Stimulated activated CD8-positive, alpha-beta memory T cell treated with anti-CD3 and anti-CD28 coated beads, Interleukin-12 subunit alpha, Interleukin-12 subunit beta, amount 100 ng/mL, for 1 hour (primary cell): ENCODE measurements at places on chromosomes 3 and 15.

- DNase-seq, result no peak
Observed at GRCh38 chr15:40702077-40702476, 7.1 kb downstream of the RAD51 start.

DNA sequence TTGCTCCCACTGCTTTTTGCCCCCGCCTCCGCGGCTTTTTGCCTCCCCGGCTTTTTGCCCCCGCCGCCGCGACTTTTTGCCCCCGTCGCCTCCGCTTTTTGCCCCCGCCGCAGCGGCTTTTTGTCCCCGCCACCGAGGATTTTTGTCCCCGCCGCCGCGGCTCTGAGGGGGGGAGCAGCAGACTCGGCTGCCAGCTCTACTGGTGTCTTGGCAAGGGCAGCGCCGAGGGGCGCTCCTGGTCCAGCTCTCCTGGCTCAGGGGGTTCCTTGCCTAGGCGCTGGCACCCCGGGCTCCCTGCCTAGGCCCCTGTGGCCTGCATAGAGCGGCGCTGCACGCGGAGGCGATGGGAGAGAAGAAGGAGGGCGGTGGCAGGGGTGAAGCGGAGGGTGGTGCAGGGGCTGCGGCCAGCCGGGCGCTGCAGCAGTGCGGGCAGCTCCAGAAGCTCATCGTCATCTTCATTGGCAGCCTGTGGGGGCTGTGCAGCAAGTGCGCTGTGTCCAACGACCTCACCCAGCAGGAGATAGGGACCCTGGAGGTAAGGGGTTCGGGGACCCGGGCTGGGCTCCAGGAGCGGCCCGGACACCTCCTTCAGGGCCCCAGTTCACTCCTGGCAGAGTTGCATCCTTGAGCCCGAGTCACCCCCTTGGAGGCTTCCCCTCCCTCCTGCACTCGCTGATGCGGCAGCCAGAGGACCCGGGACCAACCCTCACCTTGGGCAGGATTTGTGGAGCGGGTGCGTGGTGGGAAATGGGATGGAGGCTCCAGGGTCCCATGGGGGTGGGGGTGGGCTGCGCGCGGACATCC is 642.4 kb downstream of the GOLGA6L6 start:
- DNase-seq, result no peak

DNA sequence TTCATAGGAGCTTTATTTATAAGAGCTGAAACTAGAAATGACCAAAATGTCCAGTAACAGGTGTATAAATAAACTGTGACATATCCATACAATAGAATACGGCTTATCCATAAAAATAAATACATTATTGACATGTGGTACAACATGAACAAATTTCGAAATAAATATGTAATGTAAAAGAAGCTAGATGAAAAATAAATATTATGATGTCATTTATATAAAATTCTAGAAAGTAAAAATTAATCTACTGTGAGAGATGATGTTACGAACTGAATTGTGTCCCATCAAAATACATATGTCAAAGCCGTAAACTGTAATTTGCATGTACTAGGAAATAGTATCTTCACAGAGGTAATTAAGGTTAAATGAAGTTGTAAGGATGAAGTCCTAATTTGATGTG is 1104.9 kb downstream of the NSUN3 start:
- DNase-seq, result no peak

GRCh38 chr15:31256378-31257265 is 70.0 kb upstream of the KLF13 start:
- DNase-seq, result no peak

GRCh38 chr3:129625072-129625874 is 18.8 kb upstream of the PLXND1 start:
- no peak for DNase-seq

- DNase-seq, result no peak
Observed at GRCh38 chr3:108091498-108092250, 843 bp upstream of the CD47 start.

GRCh38 chr15:90957791-90958190 is 3.1 kb downstream of the RCCD1 start:
- DNase-seq, result no peak

DNA sequence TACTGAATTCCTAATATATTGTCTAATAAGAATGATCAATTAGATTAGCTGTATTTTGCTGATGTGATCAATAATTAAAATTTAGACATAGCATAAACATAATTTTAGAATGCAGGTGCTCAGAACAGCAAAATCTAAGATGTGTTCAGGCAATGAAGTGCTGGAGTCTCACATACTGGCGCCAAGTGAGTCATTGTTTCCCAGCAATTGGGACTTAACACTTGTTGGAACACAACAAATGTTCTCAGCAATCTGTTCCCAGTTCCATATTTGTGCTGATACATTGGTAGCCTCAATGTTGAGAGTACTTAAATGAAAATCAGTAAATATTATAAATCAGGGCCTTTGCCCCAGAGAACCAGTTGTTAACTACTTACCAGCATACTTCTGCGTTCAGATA is 619.0 kb downstream of the ROBO1 start:
- DNase-seq, result no peak

GRCh38 chr15:88225461-88225860 is 31.1 kb downstream of the NTRK3 start:
- DNase-seq, result no peak

- no peak for DNase-seq
Observed at GRCh38 chr15:65731926-65732325, 60.2 kb downstream of the DENND4A start.

- DNase-seq, result no peak
Observed at GRCh38 chr15:80887148-80887547, 102.5 kb downstream of the MESD start.

DNA sequence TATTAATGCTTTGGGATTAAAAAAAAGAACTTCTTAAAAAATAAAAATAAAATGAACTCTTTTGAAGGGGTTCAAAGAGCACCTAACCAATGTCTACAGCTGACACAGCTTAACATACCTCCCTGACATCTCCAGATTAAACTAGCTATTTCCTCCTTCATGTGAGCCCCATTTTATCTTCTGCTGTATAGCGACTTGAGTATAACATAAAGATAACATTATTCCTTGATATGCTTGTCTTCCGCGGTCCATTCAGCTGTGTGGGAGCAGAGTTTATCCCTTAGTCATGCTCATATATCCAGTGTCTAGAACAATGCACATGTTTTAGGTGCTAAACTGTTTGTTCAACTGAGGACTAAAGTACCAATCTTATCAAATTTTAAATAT is 7.8 kb upstream of the CHRM5 start:
- no peak for DNase-seq

- no peak for DNase-seq
Observed at GRCh38 chr3:48423241-48423882, 6.5 kb downstream of the PLXNB1 start.

GRCh38 chr15:66846811-66847210 is 144.8 kb downstream of the SMAD6 start:
- DNase-seq, result no peak

DNA sequence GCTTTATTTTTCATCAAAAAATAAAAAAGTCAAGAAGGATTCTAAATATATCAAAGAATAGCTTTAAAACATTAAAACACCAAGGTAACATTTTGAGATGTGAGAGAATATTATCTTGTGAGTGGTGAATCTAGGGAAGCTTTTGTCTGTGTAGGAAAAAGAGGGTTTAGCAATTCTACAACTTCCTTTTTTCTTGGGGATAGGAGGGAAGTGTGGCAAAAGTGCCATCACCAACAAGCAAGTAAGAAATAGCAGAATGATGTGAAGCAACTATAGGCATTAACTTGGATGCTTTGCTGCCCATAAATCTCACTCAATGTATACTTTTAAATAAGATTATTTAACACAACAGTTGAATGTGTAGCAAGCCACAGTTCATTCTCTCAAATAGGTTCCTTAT is 57.8 kb upstream of the SUCLG2 start:
- DNase-seq, result no peak

DNA sequence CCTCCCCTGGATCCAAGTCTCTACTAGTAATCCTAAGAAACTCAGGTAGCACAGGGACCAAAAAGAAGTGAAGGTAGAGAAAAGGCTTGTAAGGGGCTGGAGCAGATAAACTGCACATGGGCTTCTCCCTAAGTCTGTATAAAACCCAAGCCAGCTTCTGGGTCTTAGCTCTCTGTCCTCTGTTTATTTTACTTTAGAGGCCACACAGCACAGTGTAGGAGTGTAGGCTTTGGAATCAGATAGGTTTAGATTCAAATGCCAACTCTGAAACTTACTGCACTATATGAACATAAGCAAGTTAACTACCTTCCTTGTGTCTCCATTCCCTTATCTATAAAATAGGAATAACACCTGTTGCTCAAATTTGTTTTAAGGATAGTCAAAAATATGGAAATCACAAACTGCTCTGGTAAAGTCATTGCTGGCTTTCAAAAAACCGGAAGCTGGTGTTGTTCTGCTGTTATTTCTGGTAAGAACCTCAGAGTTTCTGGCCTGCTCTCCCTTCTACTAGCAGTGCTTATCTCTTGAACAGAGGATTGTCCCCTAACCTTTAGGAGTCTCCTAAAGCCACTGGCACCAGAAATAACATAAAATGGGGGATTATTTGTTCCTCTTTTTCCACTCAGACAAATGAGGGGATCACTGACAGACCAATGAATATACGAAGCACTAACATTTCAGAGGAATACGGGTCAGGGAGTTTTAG is 33.8 kb downstream of the PIK3R4 start:
- DNase-seq, result no peak

DNA sequence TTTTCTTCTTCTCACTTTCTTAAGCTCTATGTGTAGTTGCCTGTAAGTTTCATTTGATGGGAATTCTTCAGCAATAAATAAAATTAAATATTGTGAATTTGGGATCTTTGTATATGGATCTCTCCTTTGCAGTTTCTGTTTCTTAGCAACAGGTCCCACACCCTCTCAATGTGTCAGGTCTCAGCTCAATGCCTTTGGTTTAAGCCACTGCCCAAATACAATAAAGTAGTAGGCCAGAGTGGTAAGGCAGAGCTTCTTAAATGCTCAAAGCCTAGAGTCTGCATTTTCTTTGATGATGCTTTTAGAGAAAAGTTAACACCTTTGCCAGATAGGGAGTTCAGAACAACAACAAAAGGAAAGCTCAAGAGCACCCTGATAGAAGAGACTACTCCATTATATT is 343.7 kb downstream of the NSUN3 start:
- no peak for DNase-seq

GRCh38 chr3:116020989-116021388 is 397.7 kb downstream of the GAP43 start:
- no peak for DNase-seq

GRCh38 chr3:158640646-158641045 is 3.7 kb upstream of the GFM1 start:
- no peak for DNase-seq

- no peak for DNase-seq
Observed at GRCh38 chr3:64011685-64012084, 11.6 kb downstream of the PSMD6 start.

DNA sequence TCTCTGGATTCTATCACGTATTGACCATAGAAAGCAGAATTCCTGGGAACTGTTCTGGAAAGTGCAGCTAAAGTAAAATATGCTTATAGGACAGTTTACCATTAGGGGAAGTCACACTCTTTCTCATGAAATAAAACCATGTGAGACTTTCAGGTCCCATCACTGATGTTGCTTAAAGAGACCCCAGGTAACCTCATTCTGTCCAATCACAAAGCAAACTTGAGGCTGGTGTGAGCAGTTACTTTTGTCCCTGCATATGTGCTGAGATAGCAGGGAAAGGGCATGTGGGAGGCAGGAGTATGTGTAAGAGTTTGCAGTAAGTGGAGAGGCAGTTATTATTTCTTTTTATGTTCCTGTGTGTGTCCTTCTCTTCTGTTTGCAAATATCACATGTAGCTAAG is 16.1 kb downstream of the GPR87 start:
- no peak for DNase-seq

DNA sequence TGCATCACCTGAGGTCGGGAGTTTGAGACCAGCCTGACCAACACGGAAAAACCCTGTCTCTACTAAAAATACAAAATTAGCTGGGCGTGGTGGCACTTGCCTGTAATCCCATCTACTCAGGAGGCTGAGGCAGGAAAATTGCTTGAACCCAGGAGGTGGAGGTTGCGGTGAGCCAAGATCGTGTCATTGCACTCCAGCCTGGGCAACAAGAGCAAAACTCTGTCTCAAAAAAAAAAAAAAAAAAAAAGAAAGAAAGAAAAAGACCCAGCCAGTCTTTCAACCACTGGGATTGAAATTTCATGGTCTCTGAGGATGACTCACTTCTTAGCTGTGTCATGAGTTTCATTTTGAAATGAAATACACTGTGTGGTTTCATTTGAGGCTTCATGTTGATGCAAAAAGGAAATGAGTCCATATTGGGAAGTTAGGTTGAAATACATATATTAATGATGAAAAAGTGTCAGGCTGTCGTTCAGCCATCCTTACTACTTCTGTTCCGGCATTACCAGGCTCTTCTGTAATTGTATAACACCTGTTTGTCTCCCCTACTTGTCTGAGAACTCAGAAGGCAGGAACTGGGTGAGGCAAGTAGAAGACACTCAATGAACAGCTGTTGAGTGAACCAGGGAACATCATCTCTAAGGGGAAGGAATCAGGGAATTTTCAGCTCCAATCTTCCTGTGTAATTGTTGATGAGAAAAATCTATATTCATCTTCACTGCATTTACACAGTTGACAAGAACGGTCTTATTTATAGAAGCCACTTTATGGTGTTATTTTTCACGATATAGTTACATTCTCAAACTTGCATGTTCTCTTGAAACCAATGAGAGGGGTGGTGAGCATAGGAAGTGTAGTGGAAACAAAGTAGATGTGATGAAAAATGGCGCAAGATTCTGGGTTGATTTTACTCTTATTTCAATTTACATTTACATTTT is 87.4 kb downstream of the NFKBIZ start:
- DNase-seq, result no peak

DNA sequence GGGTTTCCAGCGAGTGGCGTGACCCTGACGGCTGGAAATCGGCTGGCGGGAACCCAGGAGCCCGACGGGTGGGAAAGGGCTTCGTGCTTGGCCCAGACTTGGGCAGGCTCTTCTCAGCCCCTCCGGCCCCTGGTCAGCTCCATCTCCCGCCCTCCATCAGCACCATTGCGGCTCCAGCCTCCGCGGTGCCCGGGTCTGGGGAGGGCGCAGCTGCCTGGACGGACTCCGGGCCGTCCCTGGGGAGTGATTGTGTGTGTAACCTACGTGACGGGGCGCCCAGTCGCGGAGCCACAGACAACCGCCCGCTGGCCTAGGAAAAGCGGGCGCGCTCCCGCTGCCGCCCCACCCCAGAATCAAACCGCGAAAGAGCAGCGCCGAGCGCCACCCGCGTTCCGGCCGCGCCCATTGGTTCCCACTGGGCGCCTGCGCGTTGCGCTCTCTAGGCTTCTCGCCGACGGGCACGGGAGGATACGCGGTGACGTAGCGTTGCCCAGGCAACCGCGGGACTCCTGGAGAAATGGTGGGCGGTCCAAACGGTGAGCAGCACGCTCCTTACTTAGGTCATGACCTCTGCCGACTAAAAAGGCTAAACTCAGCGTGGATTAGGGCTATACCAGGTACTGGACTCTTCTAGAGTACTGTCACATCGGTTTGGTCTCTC is at the start of gene CFAP20DC:
CFAP20DC (minus strand) TSS at position 355 of the 661 bp plus-strand sequence. CDS start 394 bp downstream, outside the sequence.
- DNase-seq, result peak; percentile 78
